Stimulated activated CD8-positive, alpha-beta memory T cell treated with anti-CD3 and anti-CD28 coated beads, Interleukin-4, amount 100 ng/mL, for 4 hours (primary cell): ENCODE measurements at places on chromosomes 7 and 10.

DNA sequence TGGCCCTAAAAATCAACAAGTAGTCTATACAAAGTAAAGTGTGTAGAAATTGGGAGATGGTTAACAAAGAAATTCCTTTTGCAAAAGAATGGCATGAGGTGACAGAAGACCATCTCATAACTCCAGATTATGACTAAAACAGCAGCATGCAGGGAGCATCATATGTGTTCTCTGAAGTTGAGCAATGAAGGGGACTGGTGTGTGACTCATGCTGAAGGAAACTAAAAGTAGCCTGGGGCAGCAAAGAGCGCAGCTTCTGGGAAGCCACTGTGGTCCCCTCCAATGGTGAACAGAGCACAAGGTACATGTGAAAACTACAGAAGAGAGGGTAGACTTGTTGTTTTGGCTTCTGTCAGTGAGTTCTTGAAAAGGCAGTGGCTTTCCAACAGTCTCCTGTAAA is 133.4 kb downstream of the MACC1 start:
- DNase-seq = no peak

DNA sequence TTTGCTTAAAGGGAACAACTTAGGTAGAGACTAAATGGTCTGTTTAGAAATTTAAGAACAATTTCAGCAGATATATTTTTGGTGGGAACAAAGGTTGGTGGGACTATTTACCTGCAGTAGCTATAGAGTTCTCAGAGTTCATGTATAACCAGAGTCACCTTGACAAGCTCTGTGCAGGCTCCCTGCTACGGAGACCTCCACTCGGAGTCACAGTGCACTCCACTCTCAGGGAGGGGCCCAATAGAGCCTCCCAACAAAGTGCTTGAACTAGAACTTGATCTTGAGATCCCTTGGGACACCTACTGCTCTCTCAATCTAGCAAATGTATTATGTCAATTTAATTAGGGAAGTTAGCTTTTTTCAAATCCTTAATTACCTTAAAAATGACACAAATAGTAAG is 2.3 kb downstream of the MYPN start:
- no peak for DNase-seq

DNA sequence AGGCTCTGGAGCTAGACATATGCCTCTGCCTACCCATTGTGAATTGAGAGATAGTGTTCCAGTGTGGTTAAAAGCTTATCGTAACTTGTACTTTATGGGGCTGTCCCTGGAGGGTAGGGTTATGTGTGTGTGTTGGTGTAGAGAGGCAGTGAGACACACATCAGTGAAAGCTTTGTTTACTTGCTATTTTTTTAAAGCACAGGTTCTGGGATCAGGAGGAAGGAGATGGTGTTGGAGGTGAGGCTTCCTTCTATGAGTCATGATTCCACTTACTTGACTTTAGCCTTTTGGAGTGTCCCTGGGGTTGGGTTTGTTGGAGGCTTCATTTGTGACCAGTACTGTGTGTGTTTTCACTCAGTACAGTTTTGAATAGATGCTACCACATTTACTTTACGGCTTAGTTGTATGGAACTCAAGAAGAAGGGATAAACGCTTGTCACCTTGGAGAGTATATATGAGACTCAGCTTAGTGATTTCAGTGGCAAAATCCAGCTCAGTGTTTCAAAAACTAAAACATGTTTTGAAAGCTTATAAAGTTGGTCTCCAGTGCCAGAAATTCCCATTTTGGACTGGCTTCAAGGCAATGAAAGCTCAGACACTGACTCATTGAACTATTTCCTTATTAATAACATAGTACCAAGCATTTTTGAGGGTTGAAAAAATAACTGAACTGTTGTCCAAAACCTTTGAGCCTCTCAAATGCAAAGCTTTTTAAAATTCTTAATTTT is 106.2 kb downstream of the PLXDC2 start:
- no peak for DNase-seq

GRCh38 chr7:132234711-132235110 is 341.6 kb downstream of the PLXNA4 start:
- no peak for DNase-seq

- DNase-seq = no peak
These were observed 63.3 kb upstream of the JAZF1 start for GRCh38 chr7:28243861-28244260.

DNA sequence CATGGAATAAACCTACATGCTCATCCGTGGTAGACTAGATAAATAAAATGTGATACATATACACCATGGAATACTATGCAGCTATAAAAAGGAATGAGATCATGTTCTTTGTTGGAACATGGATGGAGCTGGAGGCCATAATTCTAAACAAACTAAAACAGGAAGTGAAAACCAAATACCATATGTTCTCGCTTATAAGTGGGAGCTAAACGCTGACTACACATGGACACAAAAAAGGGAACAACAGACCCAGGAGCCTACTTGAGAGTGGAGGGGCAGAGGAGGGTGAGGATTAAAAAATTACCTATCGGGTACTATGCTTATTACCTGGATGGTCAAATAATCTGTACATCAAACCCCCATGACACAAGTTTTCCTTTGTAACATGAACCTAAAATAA is 68.7 kb upstream of the SEC61G start:
- no peak for DNase-seq

GRCh38 chr7:105218939-105219770 is 169.6 kb downstream of the SRPK2 start:
- DNase-seq = no peak

DNA sequence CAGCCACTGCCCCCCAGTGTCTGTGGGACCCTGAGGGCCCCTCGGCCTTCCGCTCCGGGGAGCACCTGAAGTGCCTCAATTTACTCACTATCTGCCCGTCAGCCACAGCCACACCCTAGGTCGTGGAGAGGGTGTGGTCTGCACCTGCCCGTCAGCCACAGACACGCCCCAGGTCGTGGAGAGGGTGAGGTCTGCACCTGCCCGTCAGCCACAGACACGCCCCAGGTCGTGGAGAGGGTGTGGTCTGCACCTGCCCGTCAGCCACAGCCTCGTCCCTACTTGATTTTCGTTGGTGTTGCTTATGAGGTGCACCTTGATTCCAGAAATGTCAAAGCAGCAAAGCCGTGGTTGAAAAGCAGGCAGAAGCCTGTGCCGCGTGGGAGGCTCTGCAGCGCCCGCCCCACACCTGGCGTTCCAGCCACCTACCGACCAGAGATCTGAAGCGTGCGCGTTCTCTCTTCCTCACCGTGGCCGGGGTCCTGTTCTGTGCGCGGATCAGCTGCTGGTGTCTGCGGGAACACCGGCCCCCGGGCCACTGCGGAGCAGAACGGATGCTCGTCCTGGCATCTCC is 101.6 kb downstream of the DYNC2I1 start:
- DNase-seq = no peak

DNA sequence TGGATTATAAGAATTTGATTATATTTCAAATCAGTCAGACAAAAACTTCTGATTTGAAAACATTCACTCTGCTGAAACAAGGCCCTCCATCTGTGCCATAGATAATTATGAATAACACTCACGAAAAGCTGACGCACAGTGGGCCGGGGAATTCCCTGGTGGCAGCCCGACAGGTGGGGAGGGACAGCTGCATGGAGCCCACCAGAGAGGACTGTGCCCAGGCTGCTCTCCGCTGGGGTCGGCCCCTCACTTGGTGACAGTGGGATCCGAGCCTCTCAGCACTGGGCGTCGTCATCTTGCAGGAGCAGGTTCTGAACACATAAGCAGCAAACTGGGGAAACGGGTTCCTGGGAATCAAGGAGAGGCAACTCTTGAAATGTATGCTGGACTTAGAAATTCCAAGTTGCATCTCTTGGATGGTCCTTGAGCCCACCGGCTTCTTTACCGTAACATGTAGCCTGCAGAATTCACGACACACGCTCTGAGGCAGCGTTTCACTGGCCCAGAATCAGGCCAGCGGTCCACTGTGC is 41.4 kb downstream of the AFAP1L2 start:
- no peak for DNase-seq
